Mesothelial cell of epicardium (in vitro differentiated cells): ENCODE measurements at places on chromosomes 7 and 10. TPM values are rescaled to one million over a fixed set of nuclear protein-coding genes. Genes with fewer than 3 reads are reported as not detected.

Gene OR9A2
- total RNA-seq: 0.29 to 0.42 TPM (median 0.33 TPM) in 3 replicates

DNA sequence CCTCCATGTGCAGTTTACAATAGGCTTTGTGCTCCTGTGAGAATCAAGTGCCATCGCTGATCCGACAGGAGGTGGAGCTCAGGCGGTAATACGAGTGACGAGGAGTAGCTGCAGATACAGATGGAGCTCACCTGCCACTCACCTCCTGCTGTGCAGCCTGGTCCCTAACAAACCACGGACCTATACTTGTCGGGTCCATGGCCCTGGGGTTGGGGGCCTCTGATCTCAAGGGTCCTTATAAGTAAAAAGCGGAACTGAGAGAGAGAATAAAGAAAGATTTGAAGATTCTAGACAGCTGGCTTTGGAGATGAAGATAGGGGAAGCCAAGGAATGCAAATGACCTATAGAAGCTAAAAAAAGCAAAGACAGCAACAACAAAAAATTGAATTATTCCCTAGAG, 130.6 kb downstream of the PLXDC2 start:
- no peaks in the 10 kb centered on the region for H3K27me3 ChIP-seq
- H3K4me3 ChIP-seq: no peak overlapping the region
- H3K36me3 ChIP-seq: peaks cover 20% of the 10 kb centered on the region
- no peak for DNase-seq
- H3K27ac ChIP-seq: no peak overlapping the region
- peaks cover 9% of the 10 kb centered on the region for H3K4me1 ChIP-seq

DNA sequence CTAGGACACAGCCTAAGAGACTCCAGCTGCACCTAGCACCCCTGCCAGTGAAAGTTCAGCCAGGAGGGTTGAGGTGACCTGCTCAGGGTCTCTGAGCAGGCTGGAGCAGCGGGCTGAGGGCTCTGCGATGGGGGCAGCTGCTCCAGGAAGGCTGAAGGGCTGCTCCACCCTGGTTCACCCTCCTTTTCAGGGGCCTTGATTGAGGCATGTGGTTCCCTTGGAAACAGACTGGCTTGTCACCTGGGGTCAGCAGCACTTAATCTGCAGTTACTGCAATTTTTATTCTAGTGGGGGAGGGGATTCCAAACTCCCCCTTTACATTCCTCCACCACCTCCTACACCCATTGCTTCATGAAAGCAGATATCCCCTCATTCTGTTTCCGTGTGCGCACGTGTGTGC, 85.3 kb upstream of the UNC5B start:
- DNase-seq: no peak
- no peak overlapping the region for H3K4me3 ChIP-seq
- no peaks in the 10 kb centered on the region for H3K36me3 ChIP-seq
- peaks cover 38% of the 10 kb centered on the region for H3K27me3 ChIP-seq

- no peaks in the 10 kb centered on the region for H3K36me3 ChIP-seq
- DNase-seq: no peak
- H3K4me3 ChIP-seq: no peak overlapping the region
- peaks cover 20% of the 10 kb centered on the region for H3K27me3 ChIP-seq
These were observed 35.3 kb downstream of the ABCB5 start for GRCh38 chr7:20650782-20651181.

Gene CYP3A4
- not detected in 3 replicates for total RNA-seq

DNA sequence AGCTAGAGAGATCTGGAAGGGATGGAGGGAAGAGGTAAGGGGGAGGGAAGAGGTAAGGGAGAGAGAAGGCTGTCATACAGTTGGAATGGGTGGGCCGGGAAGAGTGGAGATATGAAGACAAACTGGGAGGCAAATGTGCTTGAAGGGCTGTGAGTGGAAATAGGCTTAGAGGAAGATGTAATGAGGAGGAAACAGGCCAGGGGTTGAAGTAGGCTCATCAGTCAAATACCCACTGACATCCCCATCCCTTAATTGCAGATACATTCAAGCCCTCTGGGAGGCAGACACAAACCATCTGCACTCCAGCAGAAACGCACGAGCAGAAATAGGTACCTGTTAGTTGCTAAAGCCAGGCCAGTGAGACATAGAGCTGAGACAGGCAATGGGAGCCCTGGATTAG, 2.1 kb downstream of the SYNPO2L start:
- no peaks in the 10 kb centered on the region for H3K36me3 ChIP-seq
- H3K27ac ChIP-seq: no peak overlapping the region
- DNase-seq: no peak
- H3K4me3 ChIP-seq: no peak overlapping the region
- no peaks in the 10 kb centered on the region for H3K27me3 ChIP-seq

GRCh38 chr7:128951296-128951695, 13.6 kb downstream of the IRF5 start:
- no peaks in the 10 kb centered on the region for H3K27me3 ChIP-seq
- DNase-seq: no peak
- H3K27ac ChIP-seq: no peak overlapping the region
- no peak overlapping the region for H3K4me3 ChIP-seq
- peaks cover 17% of the 10 kb centered on the region for H3K36me3 ChIP-seq
- no peaks in the 10 kb centered on the region for H3K4me1 ChIP-seq

DNA sequence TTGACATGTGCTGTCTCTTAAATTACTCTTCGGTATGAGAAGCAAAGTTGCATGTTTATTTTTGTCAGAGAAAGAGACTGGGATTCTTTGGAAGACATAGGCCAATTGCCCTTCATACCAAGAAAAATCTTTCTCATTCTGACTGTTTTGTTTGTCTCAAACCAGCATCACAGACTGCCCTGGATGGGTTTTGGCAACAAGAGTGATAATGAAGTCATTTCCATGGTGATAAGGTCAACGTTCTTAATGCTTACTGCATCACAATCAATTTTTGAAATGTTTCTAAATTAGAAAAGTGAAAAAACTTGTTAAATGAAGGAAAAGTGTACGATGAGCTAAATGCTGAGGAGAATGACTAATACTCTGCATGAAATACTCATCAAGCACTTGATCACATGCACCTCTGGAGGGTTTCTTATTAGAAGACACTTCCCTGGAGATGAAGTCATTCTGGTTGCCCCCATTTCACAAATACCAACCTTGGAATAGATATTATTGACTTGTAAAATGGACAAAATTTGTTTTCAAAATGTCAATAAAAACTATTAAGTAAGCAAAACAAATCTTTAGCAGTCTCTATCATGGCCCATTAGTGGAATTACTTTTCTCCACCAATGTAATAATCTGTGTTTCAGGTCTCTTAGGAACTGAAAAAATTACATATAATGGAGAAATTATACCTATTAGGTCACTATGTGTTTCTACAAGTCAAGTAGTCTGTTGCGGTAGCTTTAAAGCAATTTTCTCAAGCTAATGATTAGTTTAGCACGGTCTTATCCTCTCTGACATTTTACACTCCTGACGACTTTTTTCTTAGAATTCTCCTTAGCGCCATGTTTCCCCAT, 19.9 kb upstream of the SEC61G start:
- H3K36me3 ChIP-seq: no peaks in the 10 kb centered on the region
- peaks cover 6% of the 10 kb centered on the region for H3K27me3 ChIP-seq
- H3K27ac ChIP-seq: no peak overlapping the region
- no peak overlapping the region for H3K4me3 ChIP-seq
